ENCODE measurements at places on chromosomes 12 and 14. TPM values are rescaled to one million over a fixed set of nuclear protein-coding genes. Genes with fewer than 3 reads are reported as not detected.

Gene C12orf54
- total RNA-seq: not detected

Gene ZNF385A
- total RNA-seq: 0.86 TPM

Gene KRT83
- not detected for total RNA-seq

Gene TSPAN9
- 1.2 TPM for total RNA-seq

Gene SLC10A1
- total RNA-seq: not detected

Data from CD4-positive, CD25-positive, alpha-beta regulatory T cell (primary cell).